Kidney capillary endothelial cell (primary cell): ENCODE measurements at places on chromosomes 6 and 20.

DNA sequence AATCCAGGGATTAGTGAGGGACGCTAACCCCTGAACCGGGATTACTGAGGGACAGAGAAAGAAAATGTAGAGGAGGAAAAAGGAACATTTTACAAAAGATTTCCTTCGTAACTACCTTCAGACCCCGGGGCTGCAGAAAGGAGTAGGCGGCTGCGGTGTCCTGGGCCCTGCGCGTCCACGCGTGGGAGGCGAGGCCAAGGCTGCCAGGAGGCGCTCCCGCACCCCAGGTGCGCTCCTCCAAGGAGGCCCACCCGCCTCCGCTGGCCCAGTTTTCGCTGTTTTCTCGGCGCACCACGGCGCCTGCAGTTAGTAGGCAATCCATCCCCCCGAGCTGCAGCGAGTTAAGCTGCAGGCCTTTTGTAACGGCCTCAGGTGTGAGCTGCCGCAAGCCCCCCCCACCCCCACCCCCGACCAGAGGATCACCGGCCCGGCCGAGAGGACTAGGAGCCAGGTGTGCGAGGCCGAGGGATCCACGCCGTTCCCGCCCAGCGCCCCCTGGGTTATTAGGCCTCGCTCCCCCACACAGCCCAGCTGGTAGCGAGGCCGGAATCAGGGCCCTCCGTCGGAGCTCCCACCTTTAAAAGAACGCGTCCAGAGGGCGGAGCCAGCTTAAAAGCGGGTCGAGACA is 380.3 kb upstream of the ARID1B start:
- no peak for DNase-seq

DNA sequence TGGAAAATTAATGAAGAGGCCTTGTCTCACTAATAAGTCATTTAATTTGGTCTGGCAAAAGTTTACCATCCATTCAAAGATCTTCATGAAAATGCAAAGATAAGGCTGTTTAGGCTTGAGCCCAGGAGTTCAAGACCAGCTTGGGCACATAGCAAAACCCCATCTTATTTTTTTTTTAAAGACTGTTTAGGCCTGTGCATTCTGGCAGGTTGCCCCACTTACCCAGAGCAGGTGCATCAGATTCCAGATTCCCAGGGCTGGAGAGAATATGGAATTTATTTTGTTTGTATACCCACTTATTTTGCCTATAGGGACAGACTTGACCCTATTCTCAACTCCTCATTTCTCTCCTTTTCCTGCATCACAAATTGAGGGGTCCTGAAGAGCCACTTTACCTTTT is 5.7 kb downstream of the FOXO3 start:
- DNase-seq: no peak

DNA sequence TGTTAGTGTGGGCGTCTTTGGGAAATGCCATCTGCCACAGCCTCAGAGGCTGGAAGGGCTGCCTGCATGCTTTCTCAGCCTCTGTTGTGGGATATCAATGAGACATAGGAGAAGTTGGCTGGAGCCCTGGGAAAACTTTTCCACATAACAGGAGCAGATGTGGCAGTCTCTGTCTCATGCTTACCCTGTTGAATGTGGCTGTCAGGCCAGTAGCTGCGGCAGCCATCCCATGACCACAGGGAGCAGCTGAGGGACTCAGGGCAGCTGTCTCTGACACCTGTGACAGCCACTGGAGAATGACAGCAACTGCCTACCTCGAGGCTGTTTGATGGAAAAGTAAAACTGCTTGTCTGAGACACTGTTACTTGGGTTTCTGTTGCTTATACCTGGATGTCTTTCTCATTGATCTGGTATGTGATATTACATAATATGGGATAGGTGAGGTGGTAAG is 64.4 kb downstream of the TULP4 start:
- DNase-seq: no peak

- DNase-seq: no peak
These were observed 153.0 kb upstream of the PTPN1 start for GRCh38 chr20:50356962-50357782.

DNA sequence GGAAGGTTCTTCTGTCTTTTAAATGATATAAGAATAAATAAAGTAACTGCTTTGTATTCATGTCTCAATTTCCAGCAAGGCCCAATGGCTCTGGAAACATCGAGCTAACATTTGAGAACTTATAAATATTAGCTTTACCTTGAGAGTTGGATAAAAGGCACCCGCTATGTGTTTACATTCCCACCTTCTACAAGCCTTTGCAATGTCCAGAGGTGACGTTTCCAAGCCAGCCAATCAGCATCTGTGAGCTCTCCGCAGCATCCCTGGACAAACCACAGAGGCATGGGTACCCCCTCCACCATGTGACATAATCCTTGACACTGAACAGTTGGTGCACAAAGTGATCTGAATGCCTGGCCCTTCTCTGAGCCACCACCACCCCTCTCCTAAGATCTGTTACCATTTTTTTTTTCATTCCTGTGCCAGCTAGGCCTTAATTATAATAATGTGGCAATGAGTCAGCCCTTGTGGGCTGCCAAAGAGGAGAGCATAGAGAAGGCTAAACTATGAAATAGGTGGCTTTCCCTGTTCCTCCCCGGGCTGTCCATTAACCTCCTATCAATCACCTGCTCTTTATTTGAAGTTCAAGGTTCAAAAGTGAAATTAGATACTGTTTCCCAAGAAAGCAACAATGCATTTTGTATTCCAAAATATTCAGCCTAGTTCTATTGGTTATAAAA is 4.1 kb downstream of the CBLN4 start:
- DNase-seq: no peak

DNA sequence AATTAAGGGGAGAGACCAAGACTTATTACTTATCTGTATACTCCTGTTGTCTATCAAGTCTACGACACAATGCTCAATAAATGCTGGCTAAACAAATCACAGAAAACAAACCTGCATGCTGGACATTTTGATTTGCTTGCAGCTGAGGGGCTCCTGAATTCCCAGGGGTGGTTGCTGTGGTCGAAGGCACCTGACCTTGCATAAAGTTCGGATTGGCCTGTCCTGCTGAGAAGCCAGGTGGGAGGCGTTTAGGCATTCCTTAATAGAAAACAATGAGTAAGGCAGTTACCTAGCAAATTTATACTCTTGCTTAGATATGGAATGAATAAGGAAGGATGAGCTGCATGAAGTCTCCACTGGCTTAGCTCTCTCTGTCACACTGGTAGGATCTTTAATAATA is 50.5 kb downstream of the TP53INP2 start:
- DNase-seq: no peak

DNA sequence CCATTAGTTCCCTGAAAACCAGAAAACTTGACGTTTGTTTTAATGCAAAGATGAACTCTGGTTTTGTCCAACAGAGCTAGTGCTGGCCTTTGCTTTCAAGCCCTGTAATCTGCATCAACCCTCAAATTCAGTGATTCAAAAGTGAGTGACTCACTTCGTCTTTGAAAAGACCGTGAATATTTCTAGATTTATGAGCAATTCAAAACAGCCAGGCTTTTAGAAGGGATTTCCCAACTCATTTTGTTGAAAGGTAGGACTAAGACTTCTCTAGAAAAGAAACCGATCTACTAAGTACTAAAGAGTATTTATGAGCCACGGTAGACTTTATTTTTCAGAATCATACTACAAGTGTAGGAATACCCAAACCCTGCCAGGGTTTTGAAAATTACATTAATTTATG is 121.5 kb downstream of the UST start:
- no peak for DNase-seq

- DNase-seq: no peak
These were observed 26.1 kb upstream of the RIPPLY2 start for GRCh38 chr6:83827050-83827449.

DNA sequence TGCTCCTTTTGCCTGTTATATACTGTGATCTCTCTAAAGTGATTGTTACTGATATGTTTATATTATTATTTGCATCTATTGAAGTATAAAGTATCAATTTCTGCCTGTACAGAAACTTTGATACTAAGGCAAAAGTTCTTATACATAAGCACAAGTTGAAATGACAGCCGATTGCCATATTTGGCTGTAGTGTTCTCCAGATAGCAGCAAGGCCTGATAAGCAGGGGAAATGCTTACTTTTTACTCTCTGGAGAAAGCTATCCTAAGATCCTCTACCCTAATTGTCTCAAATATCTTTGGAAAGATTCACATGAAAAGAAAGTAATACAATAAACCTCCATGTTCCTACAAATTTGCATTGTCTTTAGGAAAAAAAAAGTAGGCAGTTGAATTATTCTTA is 31.4 kb downstream of the SENP6 start:
- no peak for DNase-seq

DNA sequence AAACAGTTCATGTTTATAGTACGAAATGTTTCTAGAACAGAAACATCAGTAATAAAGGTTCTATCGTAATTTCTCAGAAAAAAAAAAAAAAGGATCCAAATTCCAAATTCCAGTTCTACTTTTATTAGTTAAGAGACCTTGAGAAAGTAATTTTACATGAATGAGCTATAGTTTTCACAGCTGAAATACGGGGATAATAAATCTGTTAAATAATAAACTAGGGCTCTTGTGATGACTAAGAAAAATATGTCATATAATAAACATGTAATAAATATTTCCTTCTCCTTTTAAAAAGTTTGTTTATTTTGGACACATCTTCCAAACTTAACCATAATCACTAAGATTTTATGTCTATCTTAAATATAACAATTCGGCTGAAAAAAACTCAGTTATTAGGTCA is 17.8 kb downstream of the RARS2 start:
- no peak for DNase-seq

DNA sequence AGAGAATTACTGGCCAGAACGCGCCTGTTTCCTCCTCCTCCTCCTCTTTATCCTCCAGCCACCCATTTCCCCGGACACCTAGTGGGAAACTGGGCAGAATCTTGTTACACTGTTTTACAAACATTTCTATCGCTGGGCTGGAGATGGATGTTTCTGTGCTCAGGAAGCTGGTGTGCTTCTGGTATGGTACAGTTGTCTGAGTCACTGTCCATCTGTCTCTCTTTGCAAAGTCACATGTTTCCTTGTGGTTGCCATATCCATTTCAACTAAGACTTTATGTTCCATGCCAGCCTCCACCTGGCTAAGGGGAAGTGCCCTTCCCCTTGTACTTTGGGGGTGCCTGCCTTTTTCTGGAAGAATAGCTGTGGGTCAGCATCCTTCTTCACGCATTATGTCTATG is 52.9 kb upstream of the SLC22A16 start:
- DNase-seq: peak; percentile 68

DNA sequence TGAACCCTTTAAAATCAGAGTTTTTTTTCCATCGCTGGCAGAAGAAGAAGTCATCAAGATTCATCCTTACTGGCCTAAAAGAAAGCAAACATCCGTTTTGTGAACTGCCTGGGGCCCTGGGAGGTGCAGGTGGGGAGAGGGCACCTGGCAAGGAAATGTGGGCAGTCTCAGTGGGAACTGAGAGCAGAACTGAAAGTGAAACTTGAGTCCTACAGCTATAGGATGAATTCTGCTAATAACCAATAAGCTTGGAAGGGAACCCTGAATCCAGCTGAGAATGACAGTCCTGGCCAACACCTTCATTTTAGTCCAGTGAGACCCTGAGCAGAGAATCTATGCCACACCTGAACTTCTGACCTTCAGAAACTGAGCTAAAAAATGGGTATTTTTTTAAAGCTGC is 130.1 kb upstream of the ASCC3 start:
- no peak for DNase-seq

- peak; percentile 38 for DNase-seq
These were observed 87.9 kb upstream of the PRND start for GRCh38 chr20:4633780-4634179.

DNA sequence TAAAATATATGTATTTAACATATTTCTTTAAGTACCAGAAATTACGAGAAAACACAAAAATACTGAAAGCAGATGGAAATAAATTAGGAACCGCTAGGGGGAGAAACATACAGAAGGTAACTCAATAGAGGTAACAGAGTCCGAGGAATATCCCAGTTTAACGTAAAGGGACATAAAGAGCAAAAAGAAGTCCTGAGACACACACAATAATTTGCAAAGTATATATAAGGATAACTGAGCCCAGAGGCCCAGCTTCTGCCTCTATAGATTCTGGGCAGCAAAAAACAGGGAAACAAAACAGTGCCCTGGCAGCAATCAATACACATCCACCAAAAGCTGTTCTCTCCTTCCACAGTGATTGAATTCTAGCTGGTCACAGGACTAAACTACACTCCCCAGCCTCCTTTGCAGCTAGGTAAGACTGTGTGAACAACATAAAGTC is 15.1 kb downstream of the TBC1D32 start:
- DNase-seq: peak; percentile 30

GRCh38 chr6:142013287-142013686 is 119.4 kb upstream of the GJE1 start:
- DNase-seq: peak; percentile 95

- DNase-seq: no peak
These were observed 234.7 kb downstream of the BTBD9 start for GRCh38 chr6:38404900-38405556.

DNA sequence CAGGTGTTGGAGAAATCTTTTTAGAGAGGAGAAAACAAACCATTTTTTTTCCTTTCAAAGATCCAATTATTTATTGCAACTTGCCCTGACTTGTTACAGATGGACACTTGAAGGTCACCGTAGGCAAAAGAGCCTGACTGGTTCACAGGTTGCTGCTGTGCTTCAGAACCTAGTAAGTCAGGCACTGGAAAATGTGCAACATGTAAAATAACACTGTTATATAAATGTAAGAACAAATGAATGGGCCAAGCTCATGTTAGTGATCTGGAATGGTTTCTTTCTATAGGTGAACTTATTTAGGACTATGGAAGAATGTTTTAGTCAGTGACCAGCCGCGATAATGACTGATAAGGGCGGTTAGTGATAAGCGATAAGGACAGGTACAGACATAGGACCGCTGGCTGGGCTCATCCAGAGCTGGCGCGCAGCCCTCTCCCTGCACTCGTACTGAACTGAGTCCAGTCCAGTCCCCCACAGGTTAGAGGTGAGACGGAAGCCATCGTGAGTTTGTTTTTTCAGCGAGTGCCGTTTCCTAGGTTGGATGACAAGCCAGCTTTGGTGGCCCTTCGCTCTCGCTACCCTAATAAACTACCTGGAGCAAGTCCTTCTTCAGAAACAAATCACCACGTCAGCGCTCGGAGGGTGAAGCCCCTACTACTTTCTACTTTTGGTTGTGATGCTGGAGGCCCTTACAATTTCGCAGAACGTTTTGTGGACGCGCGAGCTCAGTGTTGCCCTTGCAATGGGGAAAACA is 94.4 kb upstream of the PRDM1 start:
- no peak for DNase-seq

- DNase-seq: no peak
These were observed 486.3 kb upstream of the MARCKS start for GRCh38 chr6:113370508-113371502.

GRCh38 chr6:71190809-71191208 is 97.8 kb upstream of the OGFRL1 start:
- peak; percentile 64 for DNase-seq

DNA sequence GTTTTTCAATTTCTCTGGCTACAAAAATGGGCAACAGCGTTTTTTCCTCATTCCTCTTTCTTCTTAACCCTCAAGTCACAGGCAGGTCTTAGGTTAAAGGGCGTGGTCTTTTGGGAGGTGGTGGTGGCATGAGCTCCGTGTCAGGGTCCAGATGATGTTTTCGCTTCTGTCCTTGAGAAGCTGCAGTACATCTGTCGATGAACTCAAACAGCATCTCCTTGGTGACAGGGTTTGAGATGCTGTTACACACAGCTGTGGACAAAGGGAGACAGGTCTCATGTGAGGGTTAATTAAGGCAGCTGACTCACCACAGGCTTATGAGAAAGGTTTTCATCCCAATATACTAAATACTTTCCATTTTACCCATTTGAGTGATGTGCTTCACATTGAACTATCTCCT is 350.8 kb downstream of the RNGTT start:
- DNase-seq: no peak

GRCh38 chr6:125945378-125946141 is 11.0 kb upstream of the HINT3 start:
- no peak for DNase-seq
